ENCODE measurements at places on chromosomes 4 and X.

DNA sequence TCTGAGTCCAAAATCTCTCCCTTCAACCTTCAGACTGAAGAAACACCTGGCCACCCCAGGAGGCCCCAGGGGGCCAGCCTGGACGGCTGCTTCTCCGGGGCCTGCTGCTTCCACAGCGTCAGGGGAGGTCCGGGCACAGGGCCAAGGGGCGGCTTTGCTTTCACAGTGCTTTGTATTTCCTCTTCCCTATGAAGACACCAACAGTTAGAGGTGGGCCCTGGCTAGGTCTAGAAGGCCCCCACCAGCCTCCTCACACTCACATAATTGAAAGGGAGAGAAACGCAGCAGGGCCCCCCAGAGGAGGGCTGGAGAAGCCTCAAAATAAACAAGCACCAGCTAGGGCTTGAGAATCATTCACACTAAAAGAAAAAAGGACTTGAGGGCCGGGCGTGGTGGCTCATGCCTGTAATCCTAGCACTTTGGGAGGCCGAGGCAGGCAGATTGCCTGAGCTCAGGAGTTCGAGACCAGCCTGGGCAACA is 17.8 kb downstream of the SCD5 start:
- no peak for DNase-seq

- DNase-seq = no peak
Measured at GRCh38 chr4:1989533-1990347, 19.0 kb downstream of the NELFA start.

DNA sequence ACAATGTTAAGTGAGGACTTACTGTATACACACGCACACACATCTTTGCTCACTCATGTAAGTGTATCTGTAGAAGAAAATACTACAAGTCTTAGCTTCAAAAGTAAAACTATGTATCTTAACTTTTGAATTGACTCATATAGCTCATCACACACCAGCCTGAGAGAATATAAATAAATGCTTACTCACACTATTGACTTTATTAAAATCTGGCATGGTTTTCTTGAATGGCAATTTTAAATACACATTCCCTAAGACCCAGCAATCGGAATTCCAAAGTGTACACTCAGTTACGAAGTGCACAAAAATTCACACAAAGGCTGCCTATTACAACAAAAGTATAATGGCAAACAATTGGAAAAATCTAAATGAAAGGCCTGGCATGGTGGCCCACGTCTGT is 2.0 kb downstream of the ERCC6L start:
- no peak for DNase-seq

- no peak for DNase-seq
Measured at GRCh38 chrX:129777218-129778030, 2.3 kb upstream of the SASH3 start.

GRCh38 chr4:139764182-139764581 is 98.6 kb downstream of the MGST2 start:
- DNase-seq = no peak

DNA sequence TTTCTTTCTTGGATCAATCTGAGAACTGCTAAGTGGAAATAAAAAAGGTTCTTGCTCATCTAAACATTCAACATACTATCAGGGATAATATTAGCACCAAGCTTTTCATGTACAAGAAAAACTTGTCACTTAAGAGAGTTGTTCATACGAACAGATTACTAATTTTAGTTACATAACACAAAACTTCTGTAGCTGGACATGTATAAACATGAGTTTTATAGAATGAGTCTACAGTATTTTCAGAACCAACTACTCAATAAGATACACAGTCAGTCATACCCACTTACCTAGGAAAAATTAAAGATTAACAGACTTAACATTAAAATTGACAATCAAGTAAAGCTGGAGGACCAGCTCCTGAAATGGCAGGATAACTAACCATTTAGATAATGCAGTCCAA is 540.1 kb upstream of the FAM241A start:
- no peak for DNase-seq
